ENCODE measurements at places on chromosomes 13 and 19. TPM values are rescaled to one million over a fixed set of nuclear protein-coding genes. Genes with fewer than 3 reads are reported as not detected.

Gene WDR88
- total RNA-seq, result not detected

Gene RHPN2
- 0.56 TPM for total RNA-seq

DNA sequence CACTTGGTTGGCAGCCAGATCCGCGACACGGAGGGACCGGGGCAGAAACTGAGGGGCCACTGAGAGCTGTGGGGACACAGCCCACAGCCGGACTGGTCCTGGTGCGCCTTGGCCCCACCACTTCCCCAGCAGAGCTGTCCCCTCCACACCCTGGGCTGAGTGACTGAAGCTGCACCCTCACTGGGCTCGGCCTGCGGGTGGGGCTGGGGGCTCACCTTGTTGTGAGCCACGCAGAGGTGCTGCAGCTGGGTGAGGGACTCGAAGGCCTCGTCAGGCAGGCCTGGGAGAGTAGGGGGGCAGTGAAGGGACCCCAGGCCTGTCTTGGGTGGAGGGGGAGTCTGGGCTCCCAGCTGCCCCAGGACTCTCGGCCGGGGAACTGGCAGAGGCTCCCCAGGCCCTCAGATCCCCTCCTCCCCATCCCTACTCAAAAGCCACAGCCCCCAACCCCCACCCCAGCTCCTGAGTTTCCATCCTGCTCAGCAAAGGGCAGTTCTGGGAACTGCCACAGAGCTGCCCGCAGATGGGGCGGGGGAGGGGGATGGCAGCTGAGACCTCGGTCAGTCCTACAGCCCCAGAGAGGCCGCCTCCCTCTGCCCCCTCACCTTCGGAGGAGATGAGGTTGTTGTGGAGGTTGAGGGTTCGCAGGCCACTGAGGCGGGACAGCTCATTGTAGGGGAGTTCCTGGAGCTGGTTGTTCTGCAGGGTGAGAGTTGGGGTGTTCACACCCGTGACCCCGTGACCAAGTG lies 2.3 kb downstream of the PODNL1 start:
- DNase-seq, result no peak

- DNase-seq, result no peak
Observed at GRCh38 chr13:76387566-76387965, 498.6 kb downstream of the KCTD12 start.

DNA sequence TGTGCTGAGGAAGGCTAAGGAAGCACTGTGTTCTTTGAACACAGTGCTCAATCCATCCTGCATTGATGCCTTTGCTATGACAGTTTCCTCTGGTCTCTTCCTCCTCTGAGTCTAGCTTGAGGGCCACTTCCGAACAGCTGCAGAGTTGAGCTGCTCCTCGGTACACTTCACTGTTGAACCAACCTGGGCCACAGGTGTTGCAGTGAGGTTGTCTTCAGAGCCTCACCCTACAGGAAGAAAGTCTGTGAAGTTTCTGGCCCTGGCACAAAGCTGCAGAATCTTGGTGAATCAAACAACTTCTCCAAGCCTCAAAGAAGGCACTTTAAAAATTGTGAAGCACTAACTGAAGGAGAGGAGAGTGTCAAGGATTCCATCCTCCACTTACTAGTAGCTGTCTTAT lies 394.0 kb downstream of the KCNRG start:
- DNase-seq, result no peak

- DNase-seq, result no peak
Observed at GRCh38 chr13:45658586-45659235, 43.2 kb upstream of the ERICH6B start.

DNA sequence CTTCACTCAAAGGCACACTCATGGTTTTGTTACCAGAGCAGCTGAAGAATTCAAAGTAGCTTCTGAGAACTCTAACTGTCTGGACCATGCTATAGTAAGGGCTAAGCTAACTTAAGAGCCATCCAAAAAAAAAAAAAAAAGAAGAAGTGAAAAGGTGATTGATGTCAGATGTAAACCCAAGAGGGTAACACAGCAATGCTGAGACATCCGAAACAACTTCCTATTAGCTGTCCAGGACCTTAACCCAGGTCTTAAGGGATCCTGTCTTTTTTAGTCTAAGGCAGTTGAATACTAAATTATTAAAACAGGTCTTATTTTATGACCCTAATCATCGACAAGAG lies 11.2 kb upstream of the RAB20 start:
- DNase-seq, result no peak
